ENCODE measurements at places on chromosomes 5 and 9.

DNA sequence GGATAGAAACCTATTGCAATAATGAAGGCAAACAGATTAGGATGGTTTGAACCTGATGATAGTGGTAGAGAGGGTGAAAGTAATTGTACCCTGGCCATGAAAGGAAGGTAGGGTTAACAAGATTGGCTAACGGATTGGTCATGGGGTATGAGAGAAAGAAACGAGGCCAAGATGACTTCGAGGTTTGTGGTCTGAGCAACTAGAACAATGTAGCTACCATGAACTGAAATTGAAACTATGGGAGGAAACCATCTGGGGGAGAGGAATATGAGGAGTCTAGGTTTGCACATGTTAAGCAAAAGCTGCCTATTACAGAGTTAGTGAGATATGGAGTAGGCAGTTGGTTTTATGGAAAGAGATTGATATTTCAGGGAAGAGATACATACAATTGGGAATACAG, 406.0 kb downstream of the PRELID2 start:
- peak; percentile 3 for DNase-seq

- DNase-seq, result peak; percentile 44
Observed at GRCh38 chr5:150175536-150175935, 9.0 kb downstream of the CDX1 start.

DNA sequence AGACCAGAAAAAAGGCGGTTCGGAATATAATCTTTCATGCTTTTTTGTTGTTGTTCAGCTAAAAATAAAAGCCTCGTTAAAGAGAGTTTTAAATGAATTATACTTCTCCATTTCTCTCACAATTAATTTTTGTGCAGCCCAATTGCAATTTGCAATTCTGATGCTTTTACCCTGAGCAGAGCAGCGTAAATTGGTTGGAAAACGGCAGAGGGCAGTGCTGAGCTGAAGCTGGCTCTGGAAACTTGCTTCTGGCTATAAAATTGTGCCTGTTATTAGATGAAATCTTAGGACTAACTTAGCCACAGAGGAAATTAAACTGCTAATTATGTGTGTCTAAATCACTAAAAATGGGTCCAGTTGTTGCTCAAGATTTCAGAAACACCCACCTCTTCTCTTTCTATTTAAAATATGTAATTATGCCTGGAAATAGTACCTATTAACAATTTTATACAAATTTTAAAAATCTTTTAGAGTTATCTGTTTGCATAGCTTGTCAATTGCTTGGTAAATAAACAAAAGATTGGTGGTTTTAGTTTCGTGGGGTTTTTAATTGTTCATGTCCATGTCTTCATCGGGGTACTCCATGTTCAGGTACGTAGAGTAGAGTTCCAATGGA, 441.8 kb upstream of the TLE4 start:
- DNase-seq, result peak; percentile 83

DNA sequence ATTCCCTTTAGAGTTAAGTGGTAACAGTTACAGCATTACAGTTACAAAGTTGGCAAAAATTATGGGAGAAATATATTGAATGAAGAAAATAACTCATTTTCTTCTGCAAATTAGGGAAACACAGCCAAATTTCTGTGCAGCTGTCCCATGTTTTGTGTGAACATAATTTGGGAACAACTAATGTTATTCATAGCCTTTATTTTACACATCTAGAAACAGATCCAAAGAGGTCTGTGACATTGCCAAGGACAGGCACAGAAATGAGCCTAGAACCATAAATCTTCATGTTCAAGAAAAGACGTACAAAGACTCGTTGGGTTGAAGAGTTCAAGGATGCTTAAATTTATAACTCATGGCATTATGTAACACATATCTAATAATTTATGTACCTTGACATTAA, 114.1 kb upstream of the TXNDC8 start:
- DNase-seq, result no peak

GRCh38 chr9:96515621-96516470, 65.9 kb downstream of the HABP4 start:
- no peak for DNase-seq

All from astrocyte of the hippocampus (primary cell).